ENCODE measurements at places on chromosomes 4 and X. TPM values are rescaled to one million over a fixed set of nuclear protein-coding genes. Genes with fewer than 3 reads are reported as not detected.
A peak's percentile ranks its signal among the peaks of the same experiment; 100 is the strongest.

HERC3 gene
- 24.9 TPM for total RNA-seq

MECP2 gene
- 81.1 TPM for total RNA-seq

ZFYVE28 gene
- total RNA-seq = 12.5 TPM

TCP11X2 gene
- not detected for total RNA-seq

PLAC1 gene
- not detected for total RNA-seq

AMOT gene
- 0.28 TPM for total RNA-seq

SCRG1 gene
- total RNA-seq = not detected

CD38 gene
- 151 TPM for total RNA-seq

UGT2B10 gene
- not detected for total RNA-seq

IGSF1 gene
- total RNA-seq = not detected

CFAP47 gene
- not detected for total RNA-seq

GRCh38 chr4:176910646-176911045, 117.9 kb upstream of the VEGFC start:
- peaks cover 5% of the 10 kb centered on the region for H3K27me3 ChIP-seq
- H3K36me3 ChIP-seq = no peaks in the 10 kb centered on the region
- H3K4me3 ChIP-seq = no peak overlapping the region
- no peak overlapping the region for H3K27ac ChIP-seq

- no peaks in the 10 kb centered on the region for H3K4me1 ChIP-seq
- H3K4me3 ChIP-seq = no peak overlapping the region
- no peak overlapping the region for H3K27ac ChIP-seq
- DNase-seq = no peak
- no peaks in the 10 kb centered on the region for H3K27me3 ChIP-seq
- no peaks in the 10 kb centered on the region for H3K36me3 ChIP-seq
These were observed 234.0 kb upstream of the SLIT2 start for GRCh38 chr4:20017777-20018115.

DNA sequence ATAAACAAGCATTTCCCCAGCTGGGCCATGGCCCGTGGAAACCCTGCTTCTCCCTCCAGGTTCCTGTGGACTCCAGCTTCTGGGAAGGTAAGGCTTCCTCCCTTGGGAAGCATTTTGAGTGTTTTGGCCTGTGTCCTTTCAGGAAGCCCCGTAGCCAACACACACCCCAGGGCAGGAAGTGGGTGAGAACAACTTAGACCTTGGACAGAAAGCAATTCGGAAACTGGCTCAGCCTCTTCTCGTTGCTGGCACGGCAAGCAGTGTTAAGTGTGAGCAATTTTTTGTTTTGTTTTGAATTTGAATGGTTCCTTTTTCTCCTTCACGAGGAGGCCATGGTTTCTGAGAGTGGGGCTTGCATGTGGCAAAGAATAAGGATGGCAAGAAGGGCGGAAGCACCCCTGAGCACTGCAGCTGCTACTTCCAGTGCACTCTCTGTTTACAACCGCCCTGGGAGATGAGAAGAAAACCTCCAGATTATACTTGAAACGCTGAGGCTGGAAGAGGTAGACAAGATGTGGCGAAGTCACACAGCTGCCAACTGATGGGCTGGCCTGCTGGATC, 14.1 kb upstream of the CYTL1 start:
- H3K4me3 ChIP-seq = no peak overlapping the region
- no peak for DNase-seq
- no peaks in the 10 kb centered on the region for H3K36me3 ChIP-seq
- H3K27me3 ChIP-seq = no peaks in the 10 kb centered on the region
- H3K4me1 ChIP-seq = peaks cover 5% of the 10 kb centered on the region

DNA sequence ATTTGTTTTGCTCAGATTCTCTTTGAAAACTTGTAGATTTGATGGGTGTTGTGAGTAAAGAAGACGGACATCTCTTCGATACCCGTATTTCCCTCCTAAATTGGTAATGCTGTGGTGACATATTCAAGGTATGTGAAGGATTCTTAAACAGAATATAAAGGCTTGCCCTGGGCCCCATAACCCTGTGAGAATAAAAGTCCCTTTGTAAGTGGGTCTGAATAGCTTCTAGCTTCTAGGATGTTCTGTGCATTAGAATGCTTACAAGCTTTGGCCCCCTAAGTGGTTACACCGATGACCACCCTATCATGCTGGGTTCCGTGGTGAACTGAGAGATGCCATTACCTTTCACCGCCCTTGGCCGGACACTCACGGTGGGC, 574 bp upstream of the MOB1B start:
- H3K4me3 ChIP-seq = peak overlapping the region; percentile 96
- H3K36me3 ChIP-seq = peaks cover 10% of the 10 kb centered on the region
- H3K27me3 ChIP-seq = no peaks in the 10 kb centered on the region

GRCh38 chrX:138229718-138230117, 481.8 kb downstream of the FGF13 start:
- no peak for DNase-seq
- H3K27ac ChIP-seq = no peak overlapping the region
- no peak overlapping the region for H3K4me3 ChIP-seq
- no peaks in the 10 kb centered on the region for H3K36me3 ChIP-seq

DNA sequence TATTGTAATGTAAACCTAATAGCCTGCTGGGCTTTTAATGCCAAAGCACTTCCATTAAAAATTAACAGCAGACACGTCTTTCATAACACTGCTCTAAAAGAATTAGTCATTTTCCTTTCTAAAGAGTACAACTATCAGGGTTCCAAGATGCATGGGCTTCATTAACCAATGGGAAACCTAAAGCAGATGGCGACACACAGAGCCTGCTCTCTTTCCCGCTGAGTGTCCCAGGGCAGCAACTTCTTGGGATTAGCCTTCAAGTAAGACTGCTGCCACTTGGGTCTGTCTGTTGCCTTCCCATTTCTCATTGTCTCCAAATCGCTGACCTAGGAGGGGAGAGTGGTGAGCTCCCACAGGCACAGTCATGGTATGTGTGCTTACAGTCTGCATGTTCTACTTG, 14.0 kb upstream of the PHKA2 start:
- H3K4me1 ChIP-seq = no peaks in the 10 kb centered on the region
- H3K36me3 ChIP-seq = no peaks in the 10 kb centered on the region
- no peaks in the 10 kb centered on the region for H3K27me3 ChIP-seq

DNA sequence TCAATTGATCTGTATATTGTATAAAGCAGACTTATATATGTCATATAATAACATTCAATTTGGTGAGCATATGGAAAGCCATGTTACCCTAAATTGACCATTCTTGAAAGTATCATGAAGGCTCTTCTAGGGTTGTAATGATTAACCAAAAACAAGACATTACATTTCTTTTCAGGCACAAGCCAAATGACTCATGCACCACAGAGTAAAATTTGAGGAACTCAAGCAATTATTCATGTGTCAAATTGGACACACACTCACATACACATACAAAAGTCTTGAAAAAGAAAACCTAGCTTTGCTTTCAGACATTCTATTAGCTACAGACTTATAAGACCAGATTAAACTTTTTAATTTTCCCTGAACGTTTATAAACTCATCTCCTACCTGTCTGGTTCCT, 146.5 kb upstream of the PCDH18 start:
- H3K4me1 ChIP-seq = no peaks in the 10 kb centered on the region
- no peak overlapping the region for H3K4me3 ChIP-seq
- H3K27me3 ChIP-seq = no peaks in the 10 kb centered on the region
- DNase-seq = no peak

DNA sequence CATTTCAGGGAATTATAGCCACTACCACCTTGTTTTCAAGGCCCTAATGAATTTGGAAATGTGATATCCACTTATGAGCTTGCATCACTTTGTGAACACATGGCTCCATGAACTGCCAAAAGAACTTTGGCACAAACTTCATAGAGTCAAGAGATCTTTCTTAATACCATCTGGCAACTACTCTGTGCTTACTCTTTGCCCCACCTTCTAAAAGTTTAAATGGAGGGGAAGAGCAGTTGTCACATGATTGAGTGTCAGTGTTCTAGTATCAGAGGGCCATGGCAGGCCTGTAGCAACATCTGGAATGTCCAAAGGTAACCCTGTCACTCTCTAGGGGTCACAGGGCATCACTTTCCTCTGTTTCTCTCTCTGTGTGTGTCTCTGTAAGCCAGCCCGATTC, 2.6 kb upstream of the ADH1B start:
- H3K27ac ChIP-seq = no peak overlapping the region
- H3K36me3 ChIP-seq = no peaks in the 10 kb centered on the region
- H3K27me3 ChIP-seq = peaks cover 5% of the 10 kb centered on the region
- H3K4me3 ChIP-seq = no peak overlapping the region
- no peaks in the 10 kb centered on the region for H3K4me1 ChIP-seq

DNA sequence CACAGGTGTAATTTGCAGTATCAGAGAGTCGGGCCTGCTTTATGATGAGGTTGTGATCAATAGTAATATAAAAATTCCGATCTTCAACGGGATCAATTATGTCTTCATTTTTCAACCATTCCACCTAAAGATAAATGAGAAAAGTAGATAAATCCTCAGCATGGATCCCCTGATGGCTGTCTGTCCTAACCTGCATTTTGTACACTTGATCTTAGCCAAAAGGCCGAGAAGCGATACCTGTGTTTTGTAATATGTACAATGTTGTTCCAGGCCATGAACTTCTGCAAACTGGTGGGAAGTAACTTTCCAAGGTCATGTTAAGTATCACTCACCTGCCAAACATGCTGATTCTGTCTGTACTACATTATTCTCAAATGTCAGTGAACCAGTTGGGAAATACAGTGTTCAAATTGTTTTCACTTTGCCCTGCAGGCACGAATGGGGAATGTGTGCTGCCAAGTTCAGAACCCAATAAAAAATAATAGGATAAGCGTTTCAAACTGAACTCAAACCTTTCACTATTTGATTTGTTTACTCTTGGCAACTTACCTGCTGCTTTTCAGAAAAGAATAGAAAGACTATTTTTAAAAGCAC, 298.1 kb downstream of the UNC5C start:
- H3K27me3 ChIP-seq = no peaks in the 10 kb centered on the region
- H3K27ac ChIP-seq = no peak overlapping the region

DNA sequence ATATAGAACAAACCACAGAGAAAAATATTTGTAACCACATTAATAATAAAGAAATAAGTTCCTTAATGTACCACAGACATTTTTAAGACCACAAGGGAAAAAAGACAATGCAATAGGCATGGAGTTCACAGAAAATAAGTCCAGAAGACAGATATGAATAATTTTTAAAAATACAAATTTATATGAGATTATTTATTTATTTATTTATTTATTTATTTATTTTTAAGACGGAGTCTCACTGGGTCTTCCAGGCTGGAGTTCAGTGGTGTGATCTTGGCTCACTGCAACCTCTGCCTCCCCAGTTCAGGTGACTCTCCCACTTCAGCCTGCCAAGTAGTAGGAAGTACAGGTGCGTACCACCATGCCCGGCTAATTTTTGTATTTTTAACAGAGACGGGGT, 53.7 kb downstream of the THAP9 start:
- H3K27me3 ChIP-seq = no peaks in the 10 kb centered on the region
- H3K27ac ChIP-seq = no peak overlapping the region
- H3K36me3 ChIP-seq = peaks cover 32% of the 10 kb centered on the region
- no peak for DNase-seq
- H3K4me1 ChIP-seq = peaks cover 12% of the 10 kb centered on the region

DNA sequence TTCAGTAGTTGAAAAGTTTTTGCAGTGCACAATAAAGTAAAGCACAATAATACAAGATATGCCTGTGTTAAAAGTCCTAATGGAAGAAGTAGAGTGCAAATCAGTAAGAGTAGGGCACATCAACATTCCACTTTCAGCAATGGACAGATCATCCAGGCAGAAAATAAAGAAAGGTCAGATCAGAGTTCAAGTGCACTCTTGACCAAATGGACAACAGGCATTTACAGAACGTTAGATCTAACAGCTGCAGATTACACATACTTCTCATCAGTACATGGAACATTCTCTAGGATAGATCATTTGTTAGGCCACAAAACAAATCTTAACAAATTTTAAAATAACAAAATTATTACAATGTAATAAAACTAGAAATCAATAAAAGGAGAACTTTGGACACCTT, 1373.5 kb upstream of the PABPC4L start:
- H3K36me3 ChIP-seq = no peaks in the 10 kb centered on the region
- DNase-seq = no peak
- no peak overlapping the region for H3K27ac ChIP-seq
- H3K4me1 ChIP-seq = no peaks in the 10 kb centered on the region
- H3K27me3 ChIP-seq = no peaks in the 10 kb centered on the region

DNA sequence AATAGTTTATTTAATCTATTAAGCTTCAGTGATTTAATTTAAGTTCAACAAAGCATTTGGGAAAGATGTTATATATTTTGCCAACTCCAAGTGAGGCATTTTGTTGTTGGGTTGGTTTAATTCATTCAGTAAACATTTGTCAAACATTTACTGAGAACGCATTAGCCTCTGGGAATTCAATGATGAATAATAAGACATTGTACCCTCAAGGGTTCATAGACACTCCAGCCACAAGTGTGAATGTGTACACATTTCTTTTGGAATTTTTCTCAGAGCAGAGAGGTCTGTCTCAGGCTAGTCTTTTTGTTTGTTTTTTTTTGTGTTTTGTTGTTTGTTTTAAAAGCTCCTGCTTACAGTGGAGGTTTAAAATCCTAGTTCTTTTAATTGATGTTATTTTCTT, 203.9 kb downstream of the SOWAHB start:
- H3K27me3 ChIP-seq = peaks cover 64% of the 10 kb centered on the region
- peaks cover 23% of the 10 kb centered on the region for H3K4me1 ChIP-seq
- DNase-seq = no peak
- H3K27ac ChIP-seq = no peak overlapping the region

GRCh38 chr4:4477391-4477790, 64.5 kb downstream of the STX18 start:
- no peak for DNase-seq
- H3K36me3 ChIP-seq = no peaks in the 10 kb centered on the region
- H3K4me1 ChIP-seq = peaks cover 3% of the 10 kb centered on the region
- no peaks in the 10 kb centered on the region for H3K27me3 ChIP-seq
- no peak overlapping the region for H3K27ac ChIP-seq

DNA sequence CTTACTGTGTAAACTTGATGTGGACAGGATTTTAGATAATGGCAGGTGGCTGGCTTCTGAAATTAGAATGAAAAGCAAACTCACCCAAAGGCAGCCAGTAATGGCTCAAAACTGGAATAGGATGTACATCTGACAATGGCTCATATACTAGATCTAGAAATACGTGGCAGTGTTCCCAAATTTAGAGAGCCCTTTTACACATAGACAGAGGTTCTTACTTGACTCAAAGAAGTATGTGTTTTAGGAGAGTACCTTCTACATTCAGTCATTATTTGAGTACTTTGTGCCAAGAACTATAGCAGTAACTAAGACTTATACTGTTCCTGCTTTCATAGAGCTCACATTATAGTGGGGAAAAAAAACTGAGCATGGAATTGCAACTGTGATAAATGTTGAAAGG, 48.0 kb downstream of the UBE2K start:
- H3K4me1 ChIP-seq = peaks cover 11% of the 10 kb centered on the region
- H3K27ac ChIP-seq = no peak overlapping the region
- H3K36me3 ChIP-seq = peaks cover 25% of the 10 kb centered on the region
- no peak overlapping the region for H3K4me3 ChIP-seq

DNA sequence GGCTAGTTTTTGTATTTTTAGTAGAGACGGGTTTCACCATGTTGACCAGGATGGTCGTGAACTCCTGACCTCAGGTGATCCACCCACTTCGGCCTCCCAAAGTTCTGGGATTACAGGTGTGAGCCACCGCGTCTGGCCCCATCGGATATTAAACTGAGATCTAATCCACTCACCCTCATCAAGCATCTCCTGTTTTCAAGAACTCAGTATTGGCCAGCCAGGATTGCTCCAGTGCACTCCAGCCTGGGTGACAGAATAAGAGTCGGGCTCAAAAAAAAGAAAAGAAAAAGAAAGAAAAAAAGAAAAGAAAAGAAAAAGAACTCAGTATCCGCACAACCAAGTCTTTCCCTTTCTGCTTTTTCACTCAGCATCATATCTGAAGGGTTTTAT, 167.6 kb downstream of the OR13H1 start:
- DNase-seq = no peak
- H3K36me3 ChIP-seq = peaks cover 4% of the 10 kb centered on the region
- no peak overlapping the region for H3K4me3 ChIP-seq
- no peak overlapping the region for H3K27ac ChIP-seq
- H3K27me3 ChIP-seq = no peaks in the 10 kb centered on the region

All from activated CD8-positive, alpha-beta memory T cell treated with anti-CD3 and anti-CD28 coated beads, Interleukin-2, amount 10 ng/mL, durations not matched to agents 7 days and 5 days (primary cell).